ENCODE measurements at places on chromosomes 13 and 19.

DNA sequence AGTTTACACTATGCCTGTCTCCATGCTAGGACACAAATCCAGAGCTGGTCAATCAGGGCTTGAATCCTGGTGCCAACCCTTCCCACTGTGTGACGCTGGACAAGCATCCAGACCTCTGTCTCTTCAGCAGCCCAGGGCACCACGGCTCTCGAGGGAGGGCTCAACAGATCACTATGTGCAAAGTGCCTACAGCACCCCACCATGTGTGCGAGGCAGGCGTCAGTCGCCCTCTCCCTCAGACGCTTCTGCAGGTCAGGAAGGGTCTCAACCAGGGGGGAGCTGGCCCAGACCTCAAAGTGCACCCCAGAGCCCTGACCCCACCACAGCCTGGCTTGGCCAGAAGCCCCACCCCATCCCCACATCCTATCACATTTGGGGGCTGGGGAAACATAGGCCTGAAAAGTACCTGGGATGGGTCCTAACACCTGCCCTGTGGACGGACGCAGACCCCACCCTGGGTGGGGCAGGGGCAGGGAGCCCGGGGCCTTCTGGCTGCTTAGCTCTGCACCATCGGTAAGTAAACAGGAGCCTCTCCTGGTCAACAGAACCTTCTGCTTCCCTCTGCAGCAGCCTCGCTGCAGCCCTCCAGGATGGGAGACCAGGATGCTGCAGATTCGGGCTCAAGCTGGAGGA lies 2.9 kb upstream of the C2CD4C start:
- DNase-seq, result peak; percentile 37

- no peak for DNase-seq
Observed at GRCh38 chr19:6413291-6413690, 11.3 kb downstream of the KHSRP start.

GRCh38 chr19:10718205-10719196 lies 622 bp downstream of the DNM2 start:
- peak; percentile 68 for DNase-seq

DNA sequence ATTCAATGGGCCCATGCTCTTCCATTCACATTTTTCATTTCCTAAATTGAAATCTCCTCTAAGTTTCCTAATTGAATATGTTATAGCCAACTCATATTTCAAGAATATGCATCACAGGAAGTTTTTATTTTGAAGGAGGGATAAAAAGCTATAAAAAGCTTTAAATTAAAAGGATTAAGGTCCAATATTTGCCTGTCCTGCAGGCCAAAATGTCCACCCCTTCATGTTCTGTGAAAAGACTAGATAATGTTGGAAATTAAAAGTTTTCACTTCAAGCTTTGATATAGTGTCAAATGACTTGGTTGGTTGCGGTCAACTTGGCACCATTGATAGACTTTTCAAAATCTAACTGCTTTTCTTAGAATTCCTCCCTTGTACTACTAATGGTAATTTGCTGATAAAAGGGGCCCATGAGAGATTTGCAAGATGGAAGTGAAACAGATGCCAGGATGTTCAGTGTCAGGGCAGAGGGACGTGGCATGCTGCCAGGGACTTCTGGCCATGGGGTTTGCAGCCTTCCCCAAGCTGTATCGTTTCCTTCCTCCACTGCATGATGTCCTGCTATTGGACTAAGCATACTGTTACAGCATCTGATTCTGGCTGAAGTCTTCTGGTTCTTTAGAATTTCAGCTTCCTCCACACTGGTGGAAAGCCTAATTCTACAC lies 547.3 kb upstream of the MIR17HG start:
- no peak for DNase-seq

- peak; percentile 69 for DNase-seq
Observed at GRCh38 chr19:17755977-17756670, 4.8 kb downstream of the FCHO1 start.

DNA sequence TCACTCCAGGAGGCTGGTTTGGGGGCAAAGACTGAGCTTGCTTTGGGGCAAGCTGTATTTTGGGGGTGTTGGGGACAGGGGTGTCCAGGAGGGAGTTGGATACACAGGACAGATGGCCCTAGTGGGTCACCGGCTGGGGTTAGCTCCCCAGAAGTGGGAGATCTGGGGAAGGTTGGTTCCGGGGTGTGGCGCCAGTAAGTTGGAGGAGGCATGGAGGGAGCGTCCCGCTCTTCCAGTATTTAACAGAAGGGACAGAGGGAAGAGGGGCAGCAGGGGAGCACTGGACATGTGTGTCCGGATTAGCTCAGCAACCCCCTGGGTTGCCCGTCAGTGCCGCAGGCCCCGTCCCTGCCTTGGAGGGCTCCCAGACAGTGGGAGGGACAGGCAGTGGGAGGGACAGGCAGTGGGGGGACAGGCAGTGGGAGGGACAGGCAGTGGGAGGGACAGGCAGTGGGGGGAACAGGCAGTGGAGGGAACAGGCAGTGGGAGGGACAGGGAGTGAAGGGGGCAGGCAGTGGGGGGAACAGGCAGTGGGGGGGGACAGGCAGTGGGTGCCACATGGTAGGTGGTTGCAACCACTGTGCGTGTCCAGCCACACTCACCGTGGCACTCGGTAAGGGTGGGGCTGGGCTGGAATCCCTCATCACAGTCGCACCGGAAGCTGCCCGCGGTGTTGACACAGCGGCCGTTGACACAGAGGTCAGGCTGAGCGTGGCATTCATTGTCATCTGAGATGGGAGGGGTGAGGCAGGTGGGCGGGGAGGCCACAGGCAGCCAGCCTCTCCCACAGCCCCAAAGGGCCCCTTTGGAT lies 33.2 kb downstream of the CCL25 start:
- peak; percentile 53 for DNase-seq

- peak; percentile 46 for DNase-seq
Observed at GRCh38 chr13:39665763-39666162, 10.3 kb downstream of the COG6 start.

- DNase-seq, result no peak
Observed at GRCh38 chr19:28876609-28877123, 336.3 kb downstream of the UQCRFS1 start.

GRCh38 chr13:74064805-74065312 lies 69.3 kb downstream of the KLF12 start:
- no peak for DNase-seq

DNA sequence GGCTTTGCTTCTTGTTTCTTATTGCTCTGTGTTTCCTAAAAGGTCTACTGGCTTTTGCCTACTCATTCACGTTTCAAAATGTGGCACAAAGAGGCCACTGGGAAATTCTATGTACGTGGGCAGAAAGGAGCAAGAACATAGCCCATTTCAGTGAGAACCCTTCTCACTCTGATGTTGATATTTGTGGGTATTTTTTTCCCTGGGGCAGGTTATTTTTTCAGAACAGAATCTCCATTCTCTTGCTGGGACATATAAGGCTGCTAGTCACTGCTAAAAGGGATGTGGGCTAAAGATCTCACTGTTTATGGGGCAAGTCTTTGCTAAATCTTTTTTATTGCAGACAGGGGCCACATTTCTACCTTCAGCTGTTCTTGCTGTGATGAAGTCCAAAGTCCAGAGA lies 27.1 kb downstream of the EDNRB start:
- no peak for DNase-seq

- no peak for DNase-seq
Observed at GRCh38 chr19:48668332-48668731, 4.5 kb downstream of the NTN5 start.

- DNase-seq, result peak; percentile 3
Observed at GRCh38 chr13:110388108-110388943, 81.2 kb downstream of the COL4A2 start.

DNA sequence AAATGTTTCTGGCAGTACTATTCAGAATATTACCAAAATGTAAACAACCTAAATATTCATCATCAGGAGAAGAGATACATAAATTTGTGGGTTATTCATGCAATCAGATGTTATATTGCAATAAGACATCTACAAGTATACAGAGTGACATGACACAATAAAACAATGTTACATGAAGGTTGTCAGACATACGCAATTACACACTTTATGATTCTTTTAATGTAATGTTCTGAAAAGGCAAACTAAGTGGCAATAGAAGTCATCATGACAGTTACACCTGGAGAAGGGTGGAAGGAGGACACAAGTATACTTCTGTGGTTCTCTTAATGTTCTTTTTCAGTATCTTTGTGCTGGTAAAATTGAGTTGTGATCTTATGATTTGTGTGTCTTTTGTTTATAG lies 95.8 kb upstream of the PRR20A start:
- no peak for DNase-seq

DNA sequence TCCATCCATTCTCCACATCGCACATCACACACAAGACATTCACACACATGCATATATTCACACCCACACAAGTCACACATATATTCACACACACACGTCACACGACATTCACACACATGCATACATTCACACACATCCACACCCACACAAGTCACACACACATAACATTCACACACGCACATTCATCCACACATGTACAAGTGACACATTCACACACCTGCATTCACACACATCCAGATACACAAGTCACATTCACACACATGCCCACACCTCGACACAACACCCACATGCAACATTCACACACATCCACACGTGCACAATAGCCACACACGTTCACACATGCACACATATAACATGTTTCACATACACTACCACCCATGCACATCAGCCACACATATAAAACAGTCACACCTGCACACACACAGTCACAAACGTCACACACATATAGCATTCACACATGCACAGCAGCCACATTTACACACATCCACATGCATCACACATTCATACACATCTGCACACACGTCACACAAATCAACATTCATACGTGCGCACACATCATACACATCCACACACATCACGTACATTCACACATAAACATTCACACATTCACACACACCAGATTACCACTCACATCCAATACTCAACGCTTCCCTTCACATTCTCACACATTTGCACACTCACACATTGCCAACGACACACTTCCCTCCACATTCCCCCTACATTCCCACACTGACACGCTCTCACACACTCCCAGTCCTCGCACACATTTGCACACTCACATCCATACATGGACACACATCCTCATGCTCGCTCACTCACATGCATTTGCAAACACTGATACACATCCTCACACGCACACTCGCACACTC lies 41.0 kb downstream of the ANKRD10 start:
- DNase-seq, result no peak

DNA sequence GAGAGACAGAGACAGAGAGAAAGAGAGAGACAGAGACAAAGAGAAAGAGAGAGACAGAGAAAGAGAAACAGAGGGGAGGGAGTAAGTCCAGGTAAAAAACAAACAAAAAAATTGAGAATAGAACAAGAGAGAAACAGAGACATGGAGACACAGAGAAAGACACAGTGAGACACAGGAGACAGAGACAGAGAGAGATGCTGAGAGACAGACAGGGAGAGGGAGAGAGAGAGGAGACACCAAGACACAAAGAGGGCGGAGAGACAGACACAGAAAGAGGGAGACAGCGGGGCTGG lies 5.8 kb upstream of the PROZ start:
- DNase-seq, result no peak

GRCh38 chr13:37192956-37193355 lies 87.5 kb upstream of the CSNK1A1L start:
- no peak for DNase-seq

Data from NCI-H146 (cell line).